ENCODE measurements at places on chromosomes 12 and 14.
A peak's percentile ranks its signal among the peaks of the same experiment; 100 is the strongest.

DNA sequence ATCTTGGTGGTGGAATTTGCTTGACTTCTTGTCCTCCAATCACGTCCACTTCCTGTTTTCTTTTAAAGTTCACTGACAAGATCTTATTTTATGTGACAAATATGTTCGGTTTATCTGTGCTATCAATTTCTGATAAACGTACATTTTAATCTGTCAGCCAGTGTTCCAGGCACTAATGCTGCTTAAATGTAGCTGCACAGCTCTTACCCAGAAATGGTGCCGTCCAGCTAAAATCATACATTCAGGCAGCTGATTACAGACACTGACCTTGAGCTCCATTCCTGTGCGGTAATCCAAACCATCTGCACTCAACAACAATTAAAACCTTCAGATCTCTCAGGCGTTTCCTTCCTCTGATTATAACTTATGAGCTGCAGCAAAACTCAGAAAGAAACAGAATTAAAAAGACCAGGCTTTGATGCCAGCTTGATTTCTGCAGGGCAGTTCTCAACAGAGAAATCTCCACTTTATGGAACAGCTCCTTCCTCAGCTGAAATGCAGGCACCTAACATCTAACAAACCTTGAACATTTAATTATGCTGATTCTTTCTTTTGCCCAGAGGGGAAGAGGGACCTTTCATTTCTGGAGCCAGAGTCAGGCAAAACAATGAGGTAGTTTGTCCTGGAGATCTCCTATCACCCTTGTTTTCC, 26.4 kb upstream of the RASSF3 start:
- no peak for DNase-seq
- H3K36me3 ChIP-seq: no peaks in the 10 kb centered on the region
- peak overlapping the region; percentile 37 for H3K27ac ChIP-seq
- H3K4me3 ChIP-seq: no peak overlapping the region

GRCh38 chr12:9673404-9674225, 4.1 kb downstream of the CLEC2D start:
- H3K4me1 ChIP-seq: peaks cover 56% of the 10 kb centered on the region
- peak overlapping the region; percentile 97 for H3K27ac ChIP-seq
- H3K27me3 ChIP-seq: no peaks in the 10 kb centered on the region
- DNase-seq: peak; percentile 81
- H3K4me3 ChIP-seq: peak overlapping the region; percentile 86
- H3K36me3 ChIP-seq: peaks cover 84% of the 10 kb centered on the region

DNA sequence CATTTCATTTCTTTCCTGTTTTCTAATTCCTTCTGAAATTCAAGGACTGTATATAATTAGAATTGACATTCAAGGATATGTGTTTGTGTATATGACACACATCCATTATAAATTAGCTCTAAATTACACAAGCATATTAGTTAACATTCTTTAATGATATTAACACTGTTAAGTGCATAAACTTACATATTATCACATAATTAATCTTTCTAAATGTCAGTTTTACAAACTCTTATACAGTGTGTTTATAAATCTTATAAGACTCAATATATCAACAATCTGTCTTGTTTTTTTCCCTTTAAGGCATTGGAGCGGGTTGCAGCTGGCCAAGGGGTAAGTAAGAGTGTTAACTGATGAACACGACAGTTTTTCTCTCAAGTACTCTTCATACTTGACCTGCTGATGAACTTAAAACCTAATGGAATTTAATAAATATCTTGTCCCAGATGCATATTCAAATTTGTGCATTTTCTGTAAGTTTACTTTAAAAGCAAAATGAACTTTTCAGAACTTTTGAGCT, 76.1 kb downstream of the METTL25 start:
- H3K36me3 ChIP-seq: no peaks in the 10 kb centered on the region
- H3K27ac ChIP-seq: no peak overlapping the region
- no peaks in the 10 kb centered on the region for H3K27me3 ChIP-seq
- no peak for DNase-seq
- H3K4me1 ChIP-seq: no peaks in the 10 kb centered on the region
- H3K4me3 ChIP-seq: no peak overlapping the region

DNA sequence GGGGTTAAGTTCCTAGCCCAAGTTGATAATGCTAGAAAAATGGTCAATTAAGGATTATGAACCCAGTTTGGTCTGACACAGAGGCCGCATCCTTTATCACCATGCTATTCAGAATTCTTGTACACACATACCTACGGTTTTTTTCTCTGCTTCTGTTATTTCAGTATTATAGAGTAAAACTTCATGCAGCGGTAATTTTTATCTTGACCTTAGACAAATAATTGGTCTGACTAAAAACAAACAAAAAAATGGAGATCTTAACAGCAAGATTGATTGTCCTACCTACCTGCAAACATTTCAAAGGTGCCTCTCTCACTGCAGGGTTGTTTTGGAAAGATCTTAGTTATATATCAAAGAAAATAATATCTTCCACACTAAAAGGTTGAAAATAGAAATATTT, 201.9 kb upstream of the PRICKLE1 start:
- no peaks in the 10 kb centered on the region for H3K36me3 ChIP-seq
- no peak overlapping the region for H3K27ac ChIP-seq
- H3K27me3 ChIP-seq: no peaks in the 10 kb centered on the region
- no peaks in the 10 kb centered on the region for H3K4me1 ChIP-seq
